ENCODE measurements at places on chromosomes 5 and 9.

DNA sequence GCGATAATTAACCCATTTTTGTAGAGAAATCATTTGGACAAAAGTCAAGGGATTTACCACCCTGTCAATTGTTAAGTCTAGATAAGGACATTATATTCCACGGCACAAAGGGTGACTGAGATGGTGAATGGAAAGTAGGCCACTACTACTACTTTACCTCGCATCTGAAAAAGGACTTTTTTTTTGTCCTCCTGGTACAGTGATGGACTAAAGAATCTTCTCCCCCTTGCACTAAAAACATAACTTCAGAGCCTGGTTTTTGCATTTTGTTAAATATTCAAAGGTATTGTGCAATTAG, 147.5 kb downstream of the EBF1 start:
- no peak for DNase-seq

DNA sequence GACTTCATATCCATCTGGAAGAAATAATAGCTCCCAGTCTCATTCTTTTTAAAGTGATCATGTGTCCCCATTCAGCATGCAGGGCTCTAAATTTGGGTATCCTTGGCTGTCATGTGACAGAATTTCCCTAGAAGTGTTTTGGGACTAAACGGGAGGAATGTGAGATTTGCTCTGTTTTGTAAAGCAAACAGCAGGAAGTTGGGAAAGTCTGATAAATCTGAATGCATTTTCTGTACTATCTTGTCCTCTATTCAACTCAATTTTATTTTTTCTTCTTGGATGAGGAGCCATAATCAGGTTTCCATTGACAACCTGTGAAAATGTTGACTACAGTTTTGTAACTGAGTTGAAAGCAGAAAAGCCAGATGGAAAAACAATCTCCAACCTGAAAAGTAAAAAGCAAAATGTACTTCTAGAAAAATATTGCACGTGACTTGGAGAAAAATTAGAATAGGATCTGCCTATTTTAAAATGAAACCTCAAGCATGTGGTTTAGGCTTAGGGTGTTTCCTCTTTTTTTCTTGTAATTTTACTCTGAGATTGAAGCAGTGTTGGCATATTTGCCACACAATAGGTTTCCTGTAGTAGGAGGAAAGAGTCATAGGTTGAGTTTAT, 76.2 kb upstream of the IL6ST start:
- DNase-seq, result peak; percentile 51

GRCh38 chr5:32753765-32754164, 42.6 kb downstream of the NPR3 start:
- DNase-seq, result no peak

DNA sequence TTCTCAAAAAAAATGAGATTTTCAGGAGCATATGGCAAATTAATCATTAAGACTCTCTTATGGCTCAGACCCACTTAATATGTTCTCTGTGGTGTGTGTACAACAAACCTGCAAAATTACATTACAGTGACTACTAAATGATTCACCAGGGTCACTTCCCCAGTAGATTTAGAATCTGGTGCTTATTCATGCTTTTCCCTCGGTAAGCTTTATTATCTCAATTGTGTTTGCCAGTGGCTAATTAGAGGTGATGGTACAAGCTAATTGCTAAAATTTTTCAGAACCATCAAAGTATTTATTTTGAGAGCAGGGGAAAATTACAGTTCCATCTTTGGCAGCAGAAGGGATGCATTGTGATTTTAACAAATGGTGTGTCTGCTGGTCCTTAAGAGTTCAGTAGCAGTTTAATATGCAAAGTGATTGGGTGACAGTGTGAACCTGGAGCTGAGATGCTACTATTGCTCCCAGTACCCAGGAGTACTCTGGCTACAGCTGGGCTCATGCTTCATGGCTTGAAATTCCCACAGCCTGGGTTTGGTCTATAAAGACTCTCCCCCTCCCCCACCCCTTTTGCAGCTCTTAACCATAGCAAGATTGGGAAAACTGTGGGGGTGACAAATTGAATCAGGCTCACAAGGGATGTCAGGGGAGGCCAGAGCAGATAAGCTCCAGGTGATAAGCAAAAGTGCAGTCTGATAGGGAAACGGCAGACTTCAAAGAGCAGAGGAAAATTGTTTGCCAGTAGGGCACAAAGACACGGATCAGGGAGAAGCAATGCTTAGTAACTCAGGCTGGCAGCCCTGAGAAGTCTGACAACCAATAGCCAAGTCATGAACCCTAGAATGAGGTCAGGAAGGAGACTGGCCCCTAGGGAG, 92.8 kb upstream of the RAD23B start:
- DNase-seq, result no peak

DNA sequence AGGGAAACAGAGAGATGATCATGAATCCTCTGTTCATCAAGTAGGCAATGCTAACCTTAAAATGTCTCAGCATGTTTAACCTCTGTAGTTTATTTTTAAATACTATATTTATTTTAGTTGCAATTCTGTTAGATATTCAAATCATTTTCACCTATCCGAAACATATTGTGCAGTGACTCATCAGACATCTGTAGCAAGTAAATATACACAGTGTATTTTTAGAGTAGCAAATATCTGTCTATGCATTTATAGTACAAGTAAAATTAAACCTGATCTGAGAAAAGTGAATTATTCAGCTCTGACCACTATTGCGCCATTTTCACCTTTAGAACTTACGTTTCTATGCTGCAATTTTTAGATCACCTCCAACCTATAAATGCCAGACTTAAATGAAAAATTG, 24.3 kb upstream of the TUSC1 start:
- no peak for DNase-seq

DNA sequence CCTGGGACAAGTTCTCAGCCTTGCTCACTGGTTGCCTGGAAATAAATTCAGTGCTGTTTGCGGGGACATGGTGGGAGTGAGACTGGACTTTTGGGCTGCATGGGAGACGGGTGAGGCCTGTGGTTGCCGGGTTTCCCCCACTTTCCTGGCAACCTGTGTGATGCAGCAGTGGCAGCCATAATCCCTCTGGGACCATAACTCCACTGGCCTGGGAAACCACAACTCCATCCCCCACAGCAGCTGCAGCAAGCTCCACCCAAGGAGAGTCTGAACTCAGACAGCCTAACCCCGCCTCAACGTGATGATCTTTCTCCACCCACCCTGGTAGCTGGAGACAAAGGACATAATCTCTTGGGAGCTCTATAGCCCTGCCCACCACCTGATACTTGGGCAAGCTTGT, 349.9 kb downstream of the PIK3R1 start:
- no peak for DNase-seq

Measured in Jurkat, Clone E6-1 (cell line).